ENCODE measurements at places on chromosomes 7 and 10.

DNA sequence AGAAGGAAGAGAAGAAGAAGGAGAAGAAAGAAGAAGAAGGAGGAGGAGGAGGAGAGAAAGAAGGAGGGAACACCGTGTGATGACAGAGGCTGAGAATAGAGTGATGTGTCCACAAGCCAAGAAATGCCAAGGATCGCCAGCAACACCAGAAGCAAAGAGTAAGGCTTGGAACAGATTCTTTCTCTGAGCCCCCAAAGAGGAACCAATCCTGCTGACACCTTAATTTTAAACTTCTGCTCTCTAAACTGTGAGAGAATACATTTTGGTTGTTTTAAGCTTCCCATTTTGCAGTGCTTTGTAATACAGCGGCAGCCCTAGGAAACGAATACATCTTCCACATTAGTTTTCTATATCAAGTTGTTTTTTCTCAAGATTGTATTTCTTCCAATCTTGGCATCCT lies 13.9 kb upstream of the WNT8B start:
- DNase-seq: no peak

GRCh38 chr10:78549140-78549935 lies 515.7 kb downstream of the RPS24 start:
- no peak for DNase-seq

GRCh38 chr7:75628055-75628454 lies 110.7 kb downstream of the HIP1 start:
- no peak for DNase-seq

GRCh38 chr7:43649755-43650274 lies 66.9 kb downstream of the STK17A start:
- peak; percentile 27 for DNase-seq

- DNase-seq: no peak
Measured at GRCh38 chr7:15856311-15856710, 169.8 kb upstream of the MEOX2 start.

DNA sequence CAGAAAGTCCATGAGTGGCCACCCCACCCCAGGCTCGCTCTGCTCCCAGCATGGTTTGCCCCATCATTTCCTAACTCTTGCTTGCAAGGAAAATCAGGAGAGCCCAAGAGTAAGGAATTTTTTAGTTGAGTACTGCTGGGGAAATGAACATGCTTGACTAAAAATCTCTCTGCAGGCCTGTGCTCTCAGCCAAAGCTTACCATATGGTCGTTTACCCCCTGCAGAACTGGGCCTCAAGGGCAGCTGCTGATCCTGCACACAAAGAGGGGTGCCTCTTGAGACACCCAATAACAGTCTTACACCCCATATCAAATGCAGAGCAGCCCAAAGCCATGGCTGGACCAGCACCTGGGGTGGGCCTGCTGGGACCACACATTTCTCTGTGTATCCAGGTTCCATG lies 183.2 kb downstream of the CXCL12 start:
- no peak for DNase-seq

GRCh38 chr7:15757041-15758000 lies 70.8 kb upstream of the MEOX2 start:
- DNase-seq: no peak

- DNase-seq: no peak
Measured at GRCh38 chr7:96285579-96285978, 36.3 kb downstream of the SLC25A13 start.

DNA sequence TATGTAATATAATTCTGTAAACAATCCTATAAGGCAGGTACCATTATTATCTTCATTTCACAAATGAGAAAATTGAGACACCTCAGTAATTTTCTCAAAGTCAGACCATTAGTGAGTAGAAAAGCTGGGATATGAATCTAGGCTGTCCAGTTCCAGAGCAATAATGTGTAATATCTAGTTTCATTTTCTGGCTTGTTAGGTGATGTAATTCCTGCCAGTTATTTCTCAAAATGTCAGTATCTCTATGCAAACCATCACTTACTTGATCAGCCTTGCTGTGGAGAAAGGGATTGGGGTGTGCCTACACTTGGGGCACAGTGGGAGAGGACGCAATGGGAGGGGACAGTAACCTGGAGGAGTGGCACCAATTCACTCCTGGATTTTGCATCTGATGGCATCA lies 157.5 kb downstream of the LYZL1 start:
- no peak for DNase-seq

GRCh38 chr7:82109288-82109687 lies 334.3 kb downstream of the CACNA2D1 start:
- DNase-seq: no peak

DNA sequence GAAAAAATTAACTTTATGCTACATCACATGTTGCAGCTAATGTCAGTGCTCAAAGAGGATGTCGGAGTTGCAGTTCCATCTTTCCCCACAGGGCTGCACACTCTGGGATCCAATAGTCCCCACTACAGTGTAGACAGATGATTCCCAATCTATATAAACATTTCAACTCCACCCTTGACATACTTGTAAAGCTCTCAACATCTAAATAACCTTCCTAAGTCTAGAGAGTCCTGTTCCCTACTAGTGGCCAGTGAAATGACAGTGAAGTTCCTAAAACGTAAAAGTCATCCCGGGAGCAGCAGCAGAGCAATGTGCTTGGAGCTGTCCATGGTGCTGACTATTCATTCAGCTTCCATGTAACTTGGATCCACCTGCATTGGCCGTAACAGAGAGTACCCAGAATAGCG lies 145.1 kb downstream of the GRM8 start:
- DNase-seq: no peak

DNA sequence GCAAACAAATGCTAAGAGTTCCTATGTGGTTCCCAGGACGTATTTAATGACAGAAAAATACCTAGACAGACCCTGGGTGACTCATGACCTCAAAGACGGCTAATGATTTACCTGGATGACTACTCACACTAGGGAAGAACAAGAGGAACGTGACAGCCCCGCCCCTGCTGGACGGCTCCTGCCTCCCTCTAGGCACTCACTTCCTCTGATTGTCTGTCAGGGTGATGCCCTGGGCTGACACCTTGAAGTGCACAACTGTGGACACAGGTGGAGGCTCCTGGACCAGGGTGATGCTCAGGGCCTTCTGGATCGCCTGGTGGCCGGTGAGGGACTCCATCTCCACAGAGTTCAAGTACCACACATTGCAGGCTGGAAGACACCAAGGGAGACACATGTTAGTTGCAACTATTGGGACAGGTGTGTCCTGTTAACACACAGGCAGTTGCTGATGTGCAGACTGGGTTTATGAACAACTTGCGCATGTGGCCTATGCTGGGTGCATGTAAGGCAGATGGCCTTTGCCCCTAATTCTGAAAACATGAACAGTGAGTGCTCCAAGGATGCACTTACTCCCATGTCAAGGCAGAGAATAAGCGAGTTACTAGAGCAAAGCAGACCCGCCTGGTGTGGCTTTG lies 298.3 kb downstream of the TNS3 start:
- DNase-seq: no peak

- no peak for DNase-seq
Measured at GRCh38 chr10:131576341-131577177, 265.0 kb upstream of the TCERG1L start.

GRCh38 chr10:68440898-68441297 lies 30.9 kb downstream of the DNA2 start:
- no peak for DNase-seq

GRCh38 chr7:150734254-150734653 lies 3.0 kb upstream of the GIMAP5 start:
- DNase-seq: no peak

DNA sequence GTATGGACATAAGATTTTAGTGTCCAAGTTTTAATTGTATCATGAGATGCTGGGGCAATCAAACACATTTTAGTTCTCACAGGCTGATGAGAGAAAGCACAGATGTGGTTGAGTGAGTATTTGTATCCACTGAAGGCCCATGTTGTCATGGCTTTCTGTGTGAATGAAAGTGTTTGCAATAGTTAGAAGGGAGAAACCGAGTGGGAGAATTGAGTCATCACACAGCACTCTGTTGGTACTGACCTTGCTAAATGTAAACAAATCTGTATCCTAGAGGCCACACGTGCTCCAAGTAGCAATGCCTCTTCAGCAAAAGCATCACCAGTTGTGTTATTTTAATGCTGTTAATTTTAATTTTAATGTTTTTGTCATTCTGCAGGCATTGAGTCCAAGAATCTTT lies 121.2 kb downstream of the EMX2 start:
- no peak for DNase-seq

GRCh38 chr7:73769481-73770001 lies 529 bp downstream of the CLDN3 start:
- no peak for DNase-seq

- no peak for DNase-seq
Measured at GRCh38 chr7:33196221-33196620, 66.9 kb downstream of the BBS9 start.

Data from stimulated activated CD4-positive, alpha-beta T cell treated with anti-CD3 and anti-CD28 coated beads, Interleukin-15, amount 100 ng/mL, for 1 hour (primary cell).